ENCODE measurements at places on chromosomes 3 and 15.

GRCh38 chr15:98939311-98940080 is 68.1 kb downstream of the PGPEP1L start:
- no peak for DNase-seq

- DNase-seq, result no peak
These were observed 53.5 kb downstream of the SLMAP start for GRCh38 chr3:57809609-57809968.

GRCh38 chr15:37586011-37586583 is 348.3 kb upstream of the TMCO5A start:
- no peak for DNase-seq

- no peak for DNase-seq
These were observed 21.2 kb upstream of the CRBN start for GRCh38 chr3:3200632-3201212.

DNA sequence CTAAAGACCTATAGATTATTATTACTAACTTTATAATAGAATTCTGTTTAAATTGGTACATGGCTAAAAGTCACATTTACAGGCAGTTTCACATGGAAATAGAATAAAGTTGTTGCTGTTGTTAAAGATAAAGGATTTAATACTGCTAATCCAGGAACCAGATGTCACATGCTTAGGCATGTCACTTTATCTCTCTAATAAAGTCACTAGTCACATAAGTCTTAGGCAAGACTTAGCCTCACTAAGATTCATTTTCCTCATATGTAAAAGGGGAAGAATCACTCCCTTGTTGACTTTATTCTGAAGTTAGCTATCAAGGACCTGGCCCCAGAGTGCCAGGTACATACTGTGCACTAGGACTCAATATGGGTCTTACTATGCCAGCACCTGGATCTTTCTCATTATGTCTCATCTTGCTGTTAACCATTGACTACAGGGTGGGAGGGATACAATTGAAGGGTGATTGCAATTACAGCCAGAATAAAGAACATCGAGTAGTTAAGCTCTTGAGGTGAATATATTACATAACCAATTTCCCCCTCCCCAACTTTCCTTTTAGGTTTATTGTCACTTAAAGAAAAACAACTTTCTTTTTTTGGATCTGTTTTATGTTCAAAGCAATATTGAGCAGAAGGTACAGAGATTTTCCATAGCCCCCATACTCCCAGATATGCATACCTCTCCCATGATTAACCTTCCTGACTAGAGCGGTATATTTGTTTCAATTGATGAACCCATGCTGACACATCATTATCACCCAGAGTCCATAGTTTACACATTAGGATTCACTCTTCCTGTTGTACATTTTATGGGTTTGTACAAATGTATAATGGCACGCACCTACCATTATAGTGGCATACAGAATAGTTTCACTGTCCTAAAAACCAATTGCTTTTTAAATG is 36.6 kb downstream of the LNP1 start:
- no peak for DNase-seq

- no peak for DNase-seq
These were observed 36.8 kb upstream of the ZDHHC23 start for GRCh38 chr3:113910966-113911365.

GRCh38 chr3:141412087-141412935 is 44.0 kb downstream of the ZBTB38 start:
- DNase-seq, result peak; percentile 37

GRCh38 chr3:168707900-168708299 is 612.2 kb upstream of the GOLIM4 start:
- no peak for DNase-seq

- DNase-seq, result no peak
These were observed 24.5 kb downstream of the C15orf39 start for GRCh38 chr15:75225951-75226732.

DNA sequence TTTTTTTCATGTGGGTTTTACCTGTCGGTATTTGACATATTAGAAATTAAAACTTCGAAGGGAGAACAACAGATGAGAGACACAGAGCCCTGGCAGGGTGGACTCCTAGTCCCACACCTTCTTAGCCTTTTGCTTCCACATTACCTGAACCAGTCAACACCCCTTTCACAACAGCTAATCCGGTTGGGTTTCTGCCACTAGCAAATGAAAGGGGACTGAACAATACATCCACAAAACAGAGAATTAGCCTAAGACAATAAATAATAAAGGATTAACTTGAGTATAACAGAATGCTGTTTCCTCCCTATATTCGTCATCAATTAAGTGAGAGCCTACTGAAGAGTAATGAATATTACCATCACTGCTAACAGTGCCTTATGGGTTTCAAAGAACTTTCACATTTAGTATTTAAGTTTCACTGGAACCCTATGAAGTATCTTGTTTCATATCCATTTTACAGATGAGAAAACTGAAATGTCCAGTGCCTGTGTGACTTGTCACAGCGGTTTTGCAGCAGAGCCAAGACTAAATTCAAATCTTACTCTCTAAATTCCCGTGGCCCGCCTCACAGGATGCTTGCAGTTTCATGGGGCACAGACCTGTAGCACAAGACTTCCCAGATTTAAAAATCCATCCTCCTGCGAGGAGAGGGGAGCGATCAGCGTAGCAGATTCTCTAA is 1.0 kb upstream of the RAB8B start:
- no peak for DNase-seq

GRCh38 chr15:54083991-54084390 is 105.8 kb downstream of the UNC13C start:
- no peak for DNase-seq

DNA sequence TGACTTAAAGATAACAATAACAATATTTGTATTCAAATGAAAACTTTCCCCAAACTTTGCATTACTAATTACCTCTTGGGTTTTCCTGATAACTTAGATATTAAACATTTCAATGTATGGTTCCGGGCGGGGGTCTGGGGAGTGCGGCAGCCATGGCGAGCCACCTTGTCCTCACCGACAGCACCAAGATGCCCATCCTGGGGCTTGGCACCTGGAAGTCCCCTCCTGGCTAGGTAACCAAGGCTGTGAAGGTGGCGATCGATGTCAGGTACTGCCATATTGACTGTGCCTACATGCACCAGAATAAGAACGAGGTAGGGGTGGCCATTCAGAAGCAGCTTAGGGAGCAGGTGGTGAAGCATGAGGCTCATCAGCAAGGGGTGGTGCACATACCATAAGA is 478.7 kb downstream of the CNTN3 start:
- DNase-seq, result no peak

GRCh38 chr15:22931784-22932536 is 48.2 kb downstream of the CYFIP1 start:
- no peak for DNase-seq

- peak; percentile 47 for DNase-seq
These were observed 154.0 kb upstream of the THBS1 start for GRCh38 chr15:39426552-39427532.

GRCh38 chr3:144181062-144181461 is 209.4 kb downstream of the DIPK2A start:
- no peak for DNase-seq

- DNase-seq, result peak; percentile 32
These were observed 79.0 kb upstream of the DCLK3 start for GRCh38 chr3:36843065-36844051.

- DNase-seq, result no peak
These were observed 635.5 kb downstream of the TBL1XR1 start for GRCh38 chr3:176561826-176562225.

- DNase-seq, result no peak
These were observed 43.7 kb upstream of the CD47 start for GRCh38 chr3:108134555-108134880.

DNA sequence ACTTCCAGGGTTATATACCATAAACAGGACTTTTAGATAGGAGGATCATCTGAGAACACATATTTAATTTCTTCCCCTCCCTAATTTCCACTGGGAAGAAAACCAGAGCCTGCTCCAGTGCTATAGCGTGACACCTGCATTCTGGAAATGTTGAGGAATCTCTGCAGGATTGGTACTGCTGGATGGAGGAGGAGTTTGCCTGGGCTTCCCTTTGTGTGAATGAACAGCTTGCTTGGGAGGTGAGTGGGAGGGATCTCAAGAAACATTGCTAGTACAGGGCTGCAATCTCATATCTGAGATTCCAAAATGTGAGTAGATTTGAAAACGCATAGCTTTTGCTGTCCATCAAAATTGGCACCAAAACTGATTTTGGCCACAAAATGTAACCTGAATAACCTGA is 295.9 kb upstream of the RGMA start:
- DNase-seq, result no peak

DNA sequence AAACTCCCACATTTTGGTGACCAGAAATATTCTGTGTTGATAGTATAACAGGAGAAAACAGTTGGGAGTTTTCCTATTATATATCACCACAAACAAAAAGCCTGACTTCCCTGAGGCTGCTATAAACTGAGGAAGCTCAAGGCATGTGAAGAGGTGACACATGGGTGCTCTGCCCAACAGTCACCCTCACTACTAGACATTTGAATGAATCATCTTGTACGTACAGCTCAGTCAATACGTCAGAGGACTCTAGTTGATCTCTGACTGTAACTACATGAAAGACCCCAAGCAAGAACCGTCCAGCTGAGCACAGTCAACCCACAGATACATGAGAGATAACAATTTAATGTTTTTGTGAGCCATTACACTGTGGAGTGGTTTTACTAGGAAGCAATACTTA is 338.3 kb upstream of the ATP11B start:
- no peak for DNase-seq

- peak; percentile 41 for DNase-seq
These were observed 621 bp downstream of the ANXA2 start for GRCh38 chr15:60396958-60397771.

- no peak for DNase-seq
These were observed 72.7 kb upstream of the TPRG1 start for GRCh38 chr3:189099031-189099471.

DNA sequence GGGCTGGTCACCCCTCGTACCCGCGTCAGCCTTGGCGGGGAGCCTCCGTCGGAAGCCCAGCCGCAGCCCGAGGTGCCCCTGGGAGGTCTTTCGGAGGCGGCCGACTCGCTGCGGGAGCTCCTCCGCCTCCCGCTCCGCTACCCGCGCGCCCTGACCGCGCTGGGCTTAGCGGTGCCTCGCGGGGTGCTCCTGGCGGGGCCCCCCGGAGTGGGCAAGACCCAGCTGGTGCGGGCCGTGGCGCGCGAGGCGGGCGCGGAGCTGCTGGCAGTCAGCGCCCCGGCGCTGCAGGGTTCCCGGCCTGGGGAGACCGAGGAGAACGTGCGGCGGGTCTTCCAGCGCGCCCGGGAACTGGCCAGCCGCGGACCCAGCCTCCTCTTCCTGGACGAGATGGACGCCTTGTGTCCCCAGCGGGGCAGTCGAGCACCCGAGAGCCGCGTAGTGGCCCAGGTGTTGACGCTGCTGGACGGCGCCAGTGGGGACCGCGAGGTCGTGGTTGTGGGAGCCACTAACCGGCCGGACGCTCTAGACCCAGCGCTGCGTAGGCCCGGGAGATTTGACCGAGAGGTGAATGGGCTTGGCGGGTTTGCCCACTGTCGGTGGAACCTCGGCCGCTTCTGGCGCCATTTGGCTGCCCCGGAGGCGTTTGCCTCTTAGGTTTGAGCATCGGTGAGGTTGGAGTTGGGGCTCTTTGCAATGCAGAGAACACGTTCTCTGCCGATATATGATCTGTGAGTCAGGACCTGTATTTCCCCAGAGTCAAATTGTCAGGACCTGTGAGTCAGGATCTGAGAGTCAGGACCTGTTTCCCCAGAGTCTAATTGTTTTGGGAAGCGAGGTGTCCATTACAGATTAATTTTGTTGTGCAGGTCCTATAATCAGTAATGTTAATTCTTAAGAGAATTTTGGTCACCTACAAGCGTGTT is 24.9 kb upstream of the GATM start:
- DNase-seq, result peak; percentile 5

GRCh38 chr15:63979262-63979793 is 67.0 kb downstream of the DAPK2 start:
- DNase-seq, result no peak

DNA sequence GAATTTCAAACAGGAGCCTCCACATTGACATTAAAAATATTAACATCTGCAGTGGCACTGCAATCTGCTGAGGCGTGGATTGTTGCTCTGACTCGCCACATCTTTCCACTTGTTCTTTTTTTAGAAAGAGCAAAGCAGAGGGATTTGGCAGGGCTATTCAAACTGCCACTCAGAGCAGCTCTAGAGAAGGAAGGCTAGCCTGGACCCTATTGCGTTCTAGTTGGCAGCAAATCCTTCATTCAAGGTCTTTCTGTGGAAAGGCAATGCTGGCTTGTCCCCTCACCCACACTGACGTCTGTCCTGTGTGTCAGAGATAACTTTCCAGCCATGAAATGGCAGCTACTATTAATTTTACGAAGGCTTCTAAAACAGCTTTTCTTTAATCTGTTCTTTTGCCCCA is 483.2 kb upstream of the SGO1 start:
- DNase-seq, result no peak

DNA sequence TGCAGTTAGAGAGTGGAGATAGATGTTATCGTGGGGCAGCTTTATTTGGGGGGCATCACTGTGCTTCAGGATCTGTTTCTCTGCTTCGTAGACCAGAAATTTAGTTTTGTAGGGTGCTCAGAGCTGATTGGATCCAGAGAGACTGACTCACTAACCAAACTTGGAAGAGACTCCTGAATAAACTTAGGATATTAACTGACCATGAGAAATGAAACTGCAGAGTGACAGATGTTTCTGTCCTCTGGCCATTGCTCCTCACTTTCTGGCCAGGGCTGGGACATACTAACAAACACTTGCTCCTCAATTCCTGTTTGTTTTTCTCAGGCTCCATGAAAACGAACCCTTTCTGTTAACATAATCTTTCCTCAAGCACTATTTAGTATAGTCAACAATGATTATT is 4.3 kb downstream of the ZNF592 start:
- no peak for DNase-seq

DNA sequence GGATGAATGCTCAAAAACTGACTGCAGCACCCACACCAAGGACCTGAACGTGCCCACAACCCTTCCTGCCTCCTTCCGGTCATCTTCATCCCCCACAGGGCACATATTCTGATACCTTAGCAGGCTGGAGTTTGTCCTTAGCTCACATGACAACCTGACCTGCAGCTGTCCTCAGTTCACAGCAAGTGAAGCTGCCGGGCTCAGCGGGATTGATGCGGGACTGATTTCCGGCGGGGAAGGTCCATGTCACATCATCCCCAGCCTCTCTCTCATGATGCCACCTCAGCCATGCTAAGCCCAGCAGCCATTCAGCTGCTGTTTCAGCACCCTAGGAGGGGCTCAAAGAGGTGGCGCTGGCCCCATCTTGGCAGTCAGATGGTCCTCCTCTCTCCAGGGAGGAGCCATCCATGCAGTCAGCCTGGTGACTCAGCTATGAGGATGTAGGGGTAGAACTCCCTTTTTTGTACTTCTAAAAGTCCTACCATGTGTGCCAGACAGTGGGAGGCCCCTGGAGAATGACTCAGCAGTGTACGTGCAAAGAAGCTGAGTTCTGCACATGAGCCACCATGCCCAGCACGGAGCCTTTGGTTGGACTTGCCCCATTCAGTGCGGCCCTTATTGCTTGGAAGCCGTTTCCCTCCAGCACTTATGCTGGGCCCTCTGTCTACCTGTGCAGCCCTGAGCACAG is 9.5 kb downstream of the CA12 start:
- no peak for DNase-seq

GRCh38 chr3:58948018-58948417 is 101.8 kb downstream of the CFAP20DC start:
- no peak for DNase-seq

All from activated effector memory CD4-positive, alpha-beta T cell treated with Interleukin-2 at 50 U/mL for 16 hours (primary cell).